ENCODE measurements at places on chromosomes 12 and 14.
A peak's percentile ranks its signal among the peaks of the same experiment; 100 is the strongest.

DNA sequence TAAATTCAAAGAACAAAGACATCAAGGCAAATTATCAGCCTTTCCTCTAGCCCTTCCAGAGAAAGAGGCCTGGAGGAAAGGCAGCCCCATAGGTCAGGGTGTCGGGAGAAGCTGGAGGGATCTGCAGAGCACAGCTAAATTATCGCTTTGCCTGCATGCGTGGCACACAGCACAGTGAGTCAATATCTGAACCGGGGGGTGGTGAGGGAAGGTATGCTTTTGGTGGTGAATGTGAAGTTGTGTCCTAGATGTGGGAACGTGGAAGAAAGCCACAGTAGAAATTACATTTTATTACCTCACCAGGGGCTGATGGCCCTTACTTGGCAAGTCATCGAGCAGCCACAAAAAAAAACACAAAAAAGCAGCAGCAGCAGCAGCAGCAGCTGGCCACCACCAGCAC lies 243.2 kb downstream of the EGLN3 start:
- no peak for DNase-seq

DNA sequence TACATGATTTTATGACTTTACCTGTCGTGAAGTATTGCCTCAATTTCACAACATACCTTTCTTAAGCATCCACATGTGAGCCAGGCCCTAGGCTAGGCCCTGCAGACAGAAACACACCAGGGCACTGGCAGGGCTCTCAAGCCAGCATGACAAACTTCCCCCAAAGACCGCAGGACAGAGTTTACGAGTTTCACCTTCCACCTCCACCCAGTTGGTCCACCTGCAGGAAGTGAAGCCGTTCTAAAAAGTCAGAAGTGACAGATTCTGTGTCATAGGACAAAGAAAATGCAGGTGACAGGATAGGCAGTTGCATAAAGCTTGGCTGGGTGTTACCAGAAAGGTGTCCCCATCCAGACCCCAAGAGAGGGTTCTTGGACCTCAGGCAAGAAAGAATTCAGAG lies 382.3 kb downstream of the PCNX1 start:
- DNase-seq, result no peak

- no peak for DNase-seq
These were observed 28.4 kb upstream of the ATP2B1 start for GRCh38 chr12:89736995-89737394.

- no peak for DNase-seq
These were observed at the start of gene SLC8A3 for GRCh38 chr14:70188659-70189455. TSS of gene SLC8A3 (minus strand) at chr14:70188951. CDS start at chr14:70168422, 20,529 bp downstream.

DNA sequence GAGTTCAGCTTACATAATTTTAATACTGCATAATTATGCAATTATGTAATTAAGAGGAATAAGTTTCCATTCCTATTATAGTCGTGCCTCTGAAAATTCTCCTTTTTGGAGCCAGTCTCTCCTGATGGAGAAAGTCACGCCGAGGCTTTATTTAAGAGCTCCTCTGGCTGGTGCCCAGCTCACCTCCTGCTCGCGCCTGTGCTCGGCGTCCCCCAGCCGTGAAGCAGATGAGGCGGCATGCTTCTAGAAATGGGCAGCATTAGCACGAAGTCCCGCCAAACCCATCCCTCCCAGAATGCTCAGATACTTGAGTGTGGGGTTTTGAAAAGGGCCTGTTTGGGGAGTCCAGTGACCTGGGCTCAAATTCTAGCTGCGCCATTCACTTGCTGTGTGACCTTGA lies 153.0 kb downstream of the PHETA1 start:
- DNase-seq, result no peak

GRCh38 chr12:76236640-76237039 lies 111.6 kb downstream of the BBS10 start:
- DNase-seq, result no peak

GRCh38 chr12:26936559-26937442 lies 980 bp downstream of the INTS13 start:
- no peak for DNase-seq

DNA sequence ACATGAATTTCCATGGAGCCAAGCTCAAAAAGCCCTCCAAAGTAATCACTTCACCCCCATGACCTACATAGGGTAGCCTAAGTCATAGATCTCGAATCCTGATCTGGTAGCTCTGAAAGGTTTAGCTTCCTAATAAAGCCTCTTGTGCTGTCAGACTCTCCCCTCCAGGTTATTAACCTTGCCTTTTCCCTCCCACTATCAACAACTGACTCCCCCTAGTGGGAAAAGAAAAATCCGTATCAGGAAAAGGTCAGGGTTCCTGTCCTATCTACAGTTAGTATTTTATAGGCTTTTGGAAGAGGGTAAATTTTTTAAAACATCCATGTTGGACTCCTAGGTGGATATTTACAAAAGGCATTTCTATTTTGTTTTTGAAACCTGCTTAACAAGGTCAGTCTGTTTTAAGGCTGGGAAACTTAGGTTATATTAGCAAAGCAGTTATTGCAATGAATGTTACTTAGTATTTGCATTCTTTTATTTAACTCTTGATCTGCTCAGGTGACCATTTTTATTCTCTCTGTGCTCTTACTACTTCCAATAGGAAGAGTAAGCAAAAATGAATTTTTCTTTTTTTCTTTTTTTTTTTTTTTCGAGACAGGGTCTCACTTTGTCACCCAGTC lies 8.0 kb downstream of the YY1 start:
- no peak for DNase-seq

- no peak for DNase-seq
These were observed 16.6 kb upstream of the PLEK2 start for GRCh38 chr14:67428501-67429031.

GRCh38 chr12:58873496-58873895 lies 46.8 kb downstream of the LRIG3 start:
- DNase-seq, result no peak

GRCh38 chr12:31206038-31206670 lies 119.8 kb downstream of the SINHCAF start:
- no peak for DNase-seq

DNA sequence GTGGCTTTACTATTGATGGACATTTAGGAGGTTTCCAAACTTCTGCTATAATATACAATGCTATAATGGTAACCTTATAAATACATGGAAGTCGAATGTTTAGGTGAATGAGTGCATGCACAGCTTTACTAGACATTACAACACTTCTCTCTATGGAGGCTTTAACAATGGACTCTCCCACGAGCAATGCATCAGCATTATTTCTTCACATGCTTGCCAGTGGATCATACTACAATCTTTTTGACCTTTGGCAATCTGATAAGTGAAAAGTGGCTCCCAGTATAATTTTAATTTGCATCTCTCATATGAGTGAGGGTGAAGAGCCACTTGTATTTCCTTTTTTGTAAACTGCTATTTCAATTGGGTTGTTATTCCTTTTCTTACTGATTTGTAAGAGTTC lies 18.2 kb downstream of the RDH12 start:
- DNase-seq, result no peak

- DNase-seq, result no peak
These were observed 18.0 kb downstream of the LUM start for GRCh38 chr12:91093341-91093740.

- DNase-seq, result no peak
These were observed 29.7 kb downstream of the ZFP36L1 start for GRCh38 chr14:68762953-68763764.

GRCh38 chr12:59151243-59151642 lies 230.9 kb upstream of the LRIG3 start:
- no peak for DNase-seq

DNA sequence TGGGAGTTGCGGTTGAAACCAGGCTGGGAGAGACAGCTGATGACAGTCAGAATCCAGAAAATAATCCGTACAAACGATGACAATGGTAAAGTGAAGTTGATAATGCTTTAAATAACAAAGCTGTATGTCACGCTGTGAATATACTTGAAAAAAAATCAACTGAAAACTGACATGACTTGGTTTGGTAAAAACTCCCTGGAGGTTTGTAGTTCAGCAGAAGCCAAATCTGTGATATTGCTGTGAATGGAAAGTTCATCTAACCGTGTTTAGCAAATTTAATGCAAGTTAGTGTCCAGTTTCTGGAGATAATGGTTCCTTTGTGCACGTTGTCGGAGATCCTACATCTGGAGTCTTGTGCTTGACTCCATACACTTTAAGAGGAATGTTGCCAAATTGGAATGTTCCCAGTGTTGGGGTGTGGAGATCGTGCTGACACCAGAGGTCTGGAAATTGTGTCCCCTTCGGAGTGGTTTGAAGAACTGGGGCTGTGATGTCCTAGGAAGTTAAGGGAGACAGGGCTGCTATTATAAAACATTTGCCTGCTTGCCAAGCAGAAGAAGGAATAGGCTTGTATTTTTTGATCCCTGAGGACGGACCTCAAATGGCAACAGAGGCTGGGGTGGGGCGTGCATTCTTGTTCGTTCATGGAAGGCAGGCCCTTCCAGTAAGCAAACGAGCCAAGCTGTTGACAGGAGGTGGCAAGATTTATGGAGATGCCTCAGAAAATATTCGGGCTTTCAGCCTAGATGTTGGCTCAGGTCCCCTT lies 30.6 kb downstream of the PPFIBP1 start:
- no peak for DNase-seq

GRCh38 chr14:68245146-68246073 lies 425.8 kb downstream of the RAD51B start:
- DNase-seq, result no peak

DNA sequence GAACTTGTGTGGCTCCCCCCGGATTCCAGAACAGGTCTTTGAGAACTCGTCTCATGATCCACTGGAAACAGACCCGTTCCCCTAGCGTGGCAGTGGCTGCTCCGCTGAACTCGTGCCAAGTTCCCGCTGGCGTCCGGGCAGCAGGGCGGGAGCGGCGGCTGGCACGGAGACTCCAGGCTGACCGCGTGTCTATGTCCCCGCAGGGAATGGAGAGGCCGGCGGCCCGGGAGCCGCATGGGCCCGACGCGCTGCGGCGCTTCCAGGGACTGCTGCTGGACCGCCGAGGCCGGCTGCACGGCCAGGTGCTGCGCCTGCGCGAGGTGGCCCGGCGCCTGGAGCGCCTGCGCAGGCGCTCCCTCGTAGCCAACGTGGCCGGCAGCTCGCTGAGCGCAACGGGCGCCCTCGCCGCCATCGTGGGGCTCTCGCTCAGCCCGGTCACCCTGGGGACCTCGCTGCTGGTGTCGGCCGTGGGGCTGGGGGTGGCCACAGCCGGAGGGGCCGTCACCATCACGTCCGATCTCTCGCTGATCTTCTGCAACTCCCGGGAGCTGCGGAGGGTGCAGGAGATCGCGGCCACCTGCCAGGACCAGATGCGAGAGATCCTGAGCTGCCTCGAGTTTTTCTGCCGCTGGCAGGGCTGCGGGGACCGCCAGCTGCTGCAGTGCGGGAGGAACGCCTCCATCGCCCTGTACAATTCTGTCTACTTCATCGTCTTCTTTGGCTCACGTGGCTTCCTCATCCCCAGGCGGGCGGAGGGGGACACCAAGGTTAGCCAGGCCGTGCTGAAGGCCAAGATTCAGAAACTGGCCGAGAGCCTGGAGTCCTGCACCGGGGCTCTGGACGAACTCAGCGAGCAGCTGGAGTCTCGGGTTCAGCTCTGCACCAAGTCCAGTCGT lies 1.5 kb downstream of the APOLD1 start:
- peak; percentile 41 for DNase-seq

DNA sequence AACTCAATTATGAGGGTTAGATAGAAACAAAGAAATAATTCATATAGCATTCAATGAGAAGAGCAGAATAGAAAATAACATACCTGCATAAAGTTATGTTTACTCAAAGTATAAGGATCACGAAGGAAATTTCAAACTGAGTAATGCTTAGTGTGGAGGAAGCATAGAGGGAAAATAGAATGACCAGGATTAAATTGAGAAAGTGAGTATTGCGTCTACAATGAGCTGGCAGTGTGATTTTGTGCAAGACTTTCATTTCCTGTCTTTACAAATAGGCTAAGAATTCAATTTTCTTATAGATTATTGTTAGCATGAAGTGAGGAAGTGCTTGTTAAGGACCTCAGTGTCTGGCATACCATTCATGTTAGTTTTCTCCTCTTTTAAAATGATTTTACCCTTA lies 12.0 kb downstream of the ADGRD1 start:
- DNase-seq, result no peak

GRCh38 chr14:88063811-88064210 lies 58.9 kb downstream of the GPR65 start:
- no peak for DNase-seq

GRCh38 chr14:53742233-53742620 lies 214.4 kb downstream of the BMP4 start:
- no peak for DNase-seq

DNA sequence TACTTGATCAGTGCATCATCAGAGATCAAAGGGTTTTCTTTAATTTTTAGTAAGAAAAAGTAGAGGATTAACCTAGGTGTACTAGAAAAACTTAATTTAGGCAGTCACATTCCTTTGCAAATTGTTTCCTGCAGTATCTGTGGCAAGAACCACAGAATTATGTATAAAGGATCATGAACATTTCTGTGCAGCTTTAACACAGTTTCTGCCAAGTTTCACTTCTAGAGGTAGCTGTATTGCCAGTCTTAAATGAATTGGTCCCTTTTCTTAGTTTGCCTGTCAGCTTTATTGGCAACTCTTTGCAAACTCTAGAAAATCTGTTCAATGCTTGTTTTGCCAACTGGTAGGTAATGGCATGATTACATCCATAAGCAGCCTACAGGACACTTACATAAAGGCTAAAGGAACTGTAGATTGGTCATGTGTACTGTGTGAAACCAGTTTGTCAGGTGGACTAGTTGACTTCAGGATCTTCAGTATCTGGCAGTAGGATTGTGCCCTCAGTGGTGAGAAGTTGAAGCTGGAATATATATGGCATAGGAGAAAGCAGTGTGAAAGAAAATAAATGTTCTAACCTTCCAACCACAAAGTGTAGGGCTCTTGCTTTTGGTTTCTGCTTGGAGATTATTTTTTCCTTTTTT lies 75.9 kb downstream of the TTLL5 start:
- DNase-seq, result no peak

- DNase-seq, result no peak
These were observed 975.1 kb downstream of the AACS start for GRCh38 chr12:126040307-126040706.

GRCh38 chr14:69906201-69906600 lies 27.0 kb downstream of the SMOC1 start:
- DNase-seq, result no peak

GRCh38 chr12:46384451-46385309 lies 12.1 kb upstream of the SLC38A2 start:
- DNase-seq, result no peak

DNA sequence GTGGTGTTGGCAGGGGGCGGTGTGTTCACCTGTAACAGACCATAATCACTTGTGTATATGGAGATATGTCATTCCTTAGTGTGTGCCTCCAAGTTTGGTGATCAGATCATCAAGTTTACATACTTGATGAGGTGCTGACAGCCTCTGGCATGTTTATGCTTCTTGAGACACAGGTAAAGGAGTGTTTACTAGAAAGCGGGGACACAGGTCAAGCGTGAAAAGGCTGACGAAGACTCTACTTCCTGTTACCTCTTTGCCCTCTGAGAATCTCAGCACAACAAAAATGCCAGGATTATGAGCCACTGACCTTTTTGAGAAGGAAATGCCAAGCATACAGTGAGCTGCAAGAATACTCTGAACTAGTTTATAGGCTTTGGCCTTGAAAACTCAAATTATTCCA lies 29.6 kb downstream of the PRDM4 start:
- DNase-seq, result no peak

DNA sequence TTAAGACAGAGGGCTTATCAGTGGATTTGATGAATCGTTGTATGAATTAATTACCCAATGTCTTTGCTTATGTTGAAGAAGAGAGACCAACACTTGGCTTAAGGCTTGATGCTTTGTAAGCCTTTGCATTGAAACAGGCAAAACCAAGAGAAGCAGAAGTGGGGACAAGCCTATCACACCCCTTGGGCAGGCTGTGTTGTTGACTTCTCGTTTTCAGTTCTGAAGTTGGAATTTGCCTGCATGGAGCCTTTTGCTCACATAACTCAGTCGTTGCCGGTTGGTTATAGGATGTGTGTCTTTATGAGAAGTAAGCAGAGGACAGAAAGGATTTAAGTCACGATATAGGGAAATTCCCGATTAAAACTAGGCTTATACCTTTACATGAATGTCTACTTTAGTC lies 94.7 kb downstream of the CCDC92 start:
- DNase-seq, result no peak
